ENCODE measurements at places on chromosomes 11 and 22.

- no peak for DNase-seq
Measured at GRCh38 chr11:9077164-9077563, 14.2 kb downstream of the SCUBE2 start.

DNA sequence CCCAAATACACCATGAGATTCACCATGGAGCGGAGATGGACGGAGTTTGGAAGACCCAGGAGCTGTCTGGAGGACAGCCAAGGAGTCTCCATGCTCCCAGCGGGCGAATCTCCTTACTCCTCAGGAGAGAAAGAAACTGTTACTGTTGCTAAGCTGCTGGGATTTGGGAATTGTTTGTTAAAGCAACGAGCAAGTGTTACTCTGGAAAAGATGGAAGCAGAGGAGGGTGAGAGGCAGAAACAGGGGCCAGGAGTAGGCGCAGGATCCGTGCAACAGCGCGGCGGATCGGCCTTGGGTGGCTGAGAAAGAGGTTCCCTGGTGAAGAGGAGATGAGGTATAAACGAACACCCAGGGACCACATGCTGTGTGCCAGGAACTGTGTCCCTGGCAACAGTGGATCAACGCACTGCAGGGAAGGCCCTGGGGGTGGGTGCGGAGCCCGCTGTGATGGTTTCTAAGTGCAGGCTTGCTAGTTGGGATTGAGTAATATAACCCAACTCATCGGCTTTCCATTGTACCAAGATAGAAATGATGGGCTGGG, 1436.4 kb downstream of the BRD1 start:
- DNase-seq, result no peak

DNA sequence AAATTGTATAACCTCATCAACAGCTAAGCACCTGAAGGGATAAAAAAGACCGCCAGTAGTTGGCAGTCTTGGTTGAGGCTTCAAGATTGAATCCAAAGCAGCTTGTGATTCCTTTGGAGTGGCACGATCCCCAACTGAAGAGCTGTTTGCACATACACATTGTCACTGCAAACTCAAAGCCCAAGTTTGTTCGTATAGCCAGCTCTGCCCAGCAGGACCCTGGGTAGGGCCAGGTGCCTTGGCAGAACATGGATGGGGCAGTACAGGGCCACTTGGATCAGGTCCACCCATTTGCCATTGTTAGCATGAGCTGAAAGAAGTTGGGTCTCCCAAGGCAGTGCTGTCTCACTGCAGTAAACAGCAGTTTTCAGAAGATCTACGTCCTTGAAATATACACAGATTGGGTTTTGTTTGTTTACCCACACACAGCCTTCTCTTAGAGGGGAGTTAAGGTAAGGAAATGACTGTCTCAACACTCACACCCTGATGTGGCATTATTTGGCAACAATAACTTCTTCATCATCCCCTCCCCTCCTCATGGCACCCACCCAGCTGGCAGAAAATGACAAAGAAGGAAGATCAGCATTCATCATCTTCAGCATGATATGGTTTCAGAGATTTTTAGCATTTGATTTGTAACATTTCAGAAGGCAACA, 132.9 kb downstream of the COMMD9 start:
- DNase-seq, result no peak

- no peak for DNase-seq
Measured at GRCh38 chr11:44854741-44855492, 95.8 kb downstream of the TP53I11 start.

GRCh38 chr11:2149460-2149859, 10.3 kb upstream of the IGF2 start:
- no peak for DNase-seq

GRCh38 chr11:18853086-18853720, 61.6 kb upstream of the PTPN5 start:
- DNase-seq, result no peak

GRCh38 chr11:126102436-126102981, 39.8 kb upstream of the CDON start:
- no peak for DNase-seq

DNA sequence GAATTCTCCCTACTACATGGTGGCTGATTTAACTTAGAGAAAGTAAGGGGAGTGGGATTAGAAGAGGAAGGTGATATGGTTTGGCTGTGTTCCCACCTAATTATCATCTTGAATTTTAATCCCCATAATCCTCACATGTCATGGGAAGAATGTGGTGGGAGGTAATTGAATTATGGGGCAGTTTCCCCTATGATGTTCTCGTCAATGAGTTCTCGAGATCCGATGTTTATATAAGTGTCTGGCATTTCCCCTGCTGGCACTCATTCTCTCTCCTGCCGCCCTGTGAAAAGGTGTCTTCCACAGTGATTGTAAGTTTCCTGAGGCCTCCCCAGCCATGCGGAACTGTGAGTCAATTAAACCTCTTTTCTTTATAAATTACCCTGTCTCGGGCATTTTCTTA, 169.3 kb downstream of the CASP12 start:
- no peak for DNase-seq

DNA sequence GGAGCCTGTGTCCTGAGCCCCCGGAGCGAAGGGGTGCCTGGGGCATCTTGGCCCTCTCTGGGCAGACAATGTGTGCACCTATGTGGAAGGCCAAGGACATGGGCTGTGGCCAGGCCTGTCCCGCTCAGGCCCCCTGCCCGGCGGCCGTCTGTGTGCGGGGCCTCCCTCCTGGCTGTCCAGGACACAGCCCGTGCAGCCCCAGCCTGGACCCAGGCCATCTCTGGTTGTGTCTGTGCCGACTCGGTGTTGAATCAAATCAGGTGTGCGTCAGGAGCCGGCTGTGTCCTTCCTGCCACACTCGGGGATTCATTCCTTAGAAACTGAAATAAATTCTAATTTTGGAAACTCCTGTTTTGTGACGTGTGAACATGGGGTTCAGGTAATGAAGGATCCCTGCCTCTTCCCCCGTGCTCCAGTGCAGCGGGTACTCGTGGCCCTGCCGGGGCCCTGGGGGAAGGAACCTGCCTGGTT, 1.5 kb upstream of the SELENOO start:
- no peak for DNase-seq

- DNase-seq, result no peak
Measured at GRCh38 chr11:104625246-104625645, 273.0 kb downstream of the CASP12 start.

- DNase-seq, result no peak
Measured at GRCh38 chr11:104206936-104207335, 43.0 kb upstream of the PDGFD start.

DNA sequence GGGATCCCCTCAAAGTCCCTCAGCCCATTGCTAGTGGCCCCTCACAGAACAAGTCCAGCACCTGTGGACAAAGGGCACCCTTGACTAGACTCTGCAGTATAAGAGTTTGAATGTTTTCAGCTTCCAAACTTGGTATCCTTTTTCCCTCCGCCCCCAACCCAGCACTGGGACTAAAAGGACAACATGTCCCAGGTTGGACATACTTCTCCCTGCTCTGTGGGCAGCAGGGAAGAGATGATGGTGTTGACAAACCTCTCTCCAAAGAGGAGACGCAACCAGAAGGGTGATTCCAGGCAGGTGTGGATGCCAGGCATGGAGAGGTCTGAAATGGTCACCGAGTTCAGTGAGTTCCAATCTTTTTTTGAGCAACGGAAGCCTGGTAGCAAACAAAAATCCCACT, 4.5 kb upstream of the MYOD1 start:
- no peak for DNase-seq

DNA sequence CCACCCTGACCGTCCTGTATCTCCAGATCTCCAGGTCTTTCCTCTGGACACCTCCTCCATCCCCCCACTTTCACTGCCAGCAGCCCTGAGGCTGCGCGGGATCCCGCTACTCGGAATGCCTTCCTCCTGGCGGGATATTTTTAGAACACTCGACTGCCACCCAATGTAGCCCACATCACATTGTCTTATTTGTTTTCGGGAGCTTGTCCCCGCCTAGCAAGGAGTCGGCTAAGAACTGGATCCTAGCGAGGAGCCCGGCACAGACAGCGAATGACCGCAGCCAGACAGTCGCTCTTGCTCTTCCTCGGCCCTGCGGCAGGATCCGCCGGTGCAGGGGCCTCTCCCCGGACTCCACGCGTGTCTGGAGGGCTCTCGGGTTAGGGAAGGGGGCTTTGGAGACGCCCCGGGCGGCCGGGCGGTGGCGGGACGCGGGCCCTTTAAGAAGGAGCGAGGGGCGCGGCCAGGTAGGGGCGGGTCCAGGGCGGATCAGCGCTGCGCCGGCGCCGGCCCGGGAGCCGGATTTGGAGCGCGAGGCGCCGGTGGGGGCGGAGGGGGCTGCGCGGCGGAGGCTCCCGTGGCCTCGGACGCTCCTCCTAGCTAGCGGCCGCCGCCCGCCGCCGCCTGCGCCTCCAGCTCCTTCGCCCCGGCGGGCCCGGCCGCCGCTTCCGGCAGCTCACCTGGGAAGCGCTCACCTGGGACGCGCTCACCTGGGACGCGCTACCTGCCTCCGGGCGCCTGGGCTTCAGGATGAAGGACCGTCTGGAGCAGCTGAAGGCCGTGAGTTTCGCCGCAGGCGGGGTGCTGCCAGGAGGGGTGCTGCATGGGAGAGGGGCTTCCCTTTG, at the start of gene STX3:
STX3 (plus strand) TSS at position 518 of the 842 bp plus-strand sequence; CDS start at position 748, 230 bp downstream.
- peak; percentile 69 for DNase-seq

- no peak for DNase-seq
Measured at GRCh38 chr11:94849839-94850238, 81.7 kb downstream of the AMOTL1 start.

GRCh38 chr11:133723056-133723455, 122.3 kb downstream of the SPATA19 start:
- DNase-seq, result no peak

DNA sequence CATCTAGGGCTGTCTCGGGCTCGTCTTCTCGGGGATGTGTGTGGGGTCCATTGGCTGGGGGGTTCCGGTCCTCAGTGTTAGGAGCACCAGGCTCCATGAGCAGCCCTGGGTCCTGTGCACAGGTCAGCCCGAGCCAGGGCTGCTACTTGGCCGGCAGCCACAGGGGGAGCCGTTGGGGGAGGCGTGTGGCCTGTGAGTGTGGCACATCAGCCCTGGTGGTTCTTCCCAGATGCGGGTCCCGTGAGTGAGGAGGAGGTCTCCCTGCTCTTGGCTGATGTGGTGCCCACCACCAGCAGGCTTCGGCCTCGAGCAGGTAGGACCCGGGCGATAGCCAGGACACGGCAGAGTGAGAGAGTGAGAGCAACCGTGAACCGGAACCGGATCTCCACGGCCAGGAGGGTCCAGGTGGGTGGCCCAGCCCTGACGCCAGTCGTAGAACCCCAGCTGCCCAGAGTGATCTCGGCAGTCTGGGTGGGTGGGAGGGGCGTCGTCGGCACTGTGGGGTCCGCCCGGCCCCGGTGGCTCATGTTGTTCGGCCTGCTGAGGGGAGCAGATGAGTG, 18.5 kb downstream of the IRF7 start:
- DNase-seq, result no peak

GRCh38 chr22:39401301-39401631, 1.7 kb downstream of the TAB1 start:
- DNase-seq, result no peak

DNA sequence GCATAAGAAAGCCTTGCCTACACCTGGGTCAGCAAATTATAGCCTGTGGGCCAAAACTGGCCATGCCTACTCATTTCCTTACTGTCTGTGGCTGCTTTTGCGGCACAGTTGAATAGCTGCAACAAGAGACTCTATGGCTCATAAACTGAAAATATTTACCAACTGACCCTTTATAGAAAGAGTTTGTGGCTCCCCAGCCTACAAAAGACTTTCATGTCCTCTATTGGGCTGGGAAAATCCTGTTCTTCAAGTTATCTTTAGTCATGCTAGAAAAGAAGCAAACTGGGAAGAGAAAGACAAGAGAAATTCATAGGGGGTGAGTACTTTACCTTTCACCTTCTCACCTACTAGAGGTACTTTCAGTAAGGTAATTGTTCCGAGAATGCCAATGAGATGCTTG, 175.1 kb downstream of the SWAP70 start:
- no peak for DNase-seq

- no peak for DNase-seq
Measured at GRCh38 chr11:63548178-63548577, 11.6 kb downstream of the PLAAT4 start.

GRCh38 chr11:111370902-111371578, 8.0 kb downstream of the POU2AF1 start:
- no peak for DNase-seq

- DNase-seq, result no peak
Measured at GRCh38 chr11:18540207-18541009, 13.7 kb upstream of the TSG101 start.

- DNase-seq, result no peak
Measured at GRCh38 chr11:71366076-71366475, 82.1 kb downstream of the DHCR7 start.

DNA sequence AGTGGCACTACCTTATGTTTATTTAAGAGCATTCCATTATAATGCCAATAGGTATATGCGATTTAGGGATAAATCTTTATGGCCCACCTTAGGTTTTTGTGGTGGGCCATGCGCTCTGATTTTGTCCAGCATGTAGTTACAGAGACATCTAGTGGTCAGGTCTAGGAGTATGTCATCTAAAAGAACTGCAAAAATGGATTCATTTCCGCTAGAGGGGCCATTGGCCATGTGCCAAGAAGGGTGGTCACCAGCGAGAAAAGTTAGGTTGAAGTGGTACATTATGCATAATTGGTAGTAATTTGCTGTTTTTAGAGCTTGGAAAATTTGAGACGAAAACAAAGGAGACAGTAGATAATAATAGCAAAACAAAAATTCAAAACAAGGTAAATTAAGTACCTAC, 27.7 kb downstream of the LRRC4C start:
- peak; percentile 1 for DNase-seq

- no peak for DNase-seq
Measured at GRCh38 chr11:59756845-59757244, 1.7 kb downstream of the STX3 start.

- DNase-seq, result no peak
Measured at GRCh38 chr11:2913776-2914175, 15.4 kb downstream of the PHLDA2 start.

DNA sequence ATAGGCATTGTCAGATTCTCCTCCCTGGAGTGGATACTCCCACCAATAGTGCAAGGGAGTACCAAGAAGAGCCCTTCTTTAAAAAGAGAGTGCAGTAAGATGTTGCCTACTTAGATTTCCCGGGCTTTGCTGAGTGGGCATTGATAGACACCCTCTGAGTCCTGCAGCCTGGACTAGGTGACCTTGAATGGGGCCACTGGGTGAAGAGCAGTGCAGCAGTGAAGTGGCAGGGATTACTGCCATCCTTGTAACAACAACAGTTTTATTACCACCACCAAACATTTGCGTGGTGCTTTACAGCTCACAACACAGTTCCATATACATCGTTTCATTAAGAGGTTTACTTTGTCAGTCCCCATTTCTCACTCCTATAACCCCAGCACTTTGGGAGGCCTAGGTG, 59.4 kb downstream of the MICAL2 start:
- DNase-seq, result no peak

DNA sequence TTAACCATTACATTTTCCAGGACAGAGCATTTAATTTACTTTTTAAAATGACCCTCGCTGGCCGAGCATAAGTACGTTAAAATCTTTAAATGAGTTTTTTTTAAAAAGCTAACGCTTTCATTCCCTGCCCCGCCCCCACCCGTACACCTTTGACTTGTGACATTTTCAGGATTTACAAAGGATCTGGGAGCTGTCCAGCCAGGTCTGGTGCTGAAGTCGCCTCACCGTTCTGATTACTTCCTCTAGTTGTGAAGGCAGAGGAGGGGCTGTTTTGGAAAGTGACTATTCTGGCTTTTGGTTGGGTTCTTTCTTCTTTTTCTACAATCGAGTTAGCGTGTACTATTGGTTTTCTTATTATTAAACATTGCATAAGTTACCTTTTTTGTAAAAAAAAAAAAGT, 2.9 kb downstream of the C11orf87 start:
- no peak for DNase-seq

Data from SW 1271 (cell line).